ENCODE measurements at places on chromosomes 5 and 9.
A peak's percentile ranks its signal among the peaks of the same experiment; 100 is the strongest.

- no peak for DNase-seq
Observed at GRCh38 chr5:60972231-60972630, 27.2 kb downstream of the NDUFAF2 start.

DNA sequence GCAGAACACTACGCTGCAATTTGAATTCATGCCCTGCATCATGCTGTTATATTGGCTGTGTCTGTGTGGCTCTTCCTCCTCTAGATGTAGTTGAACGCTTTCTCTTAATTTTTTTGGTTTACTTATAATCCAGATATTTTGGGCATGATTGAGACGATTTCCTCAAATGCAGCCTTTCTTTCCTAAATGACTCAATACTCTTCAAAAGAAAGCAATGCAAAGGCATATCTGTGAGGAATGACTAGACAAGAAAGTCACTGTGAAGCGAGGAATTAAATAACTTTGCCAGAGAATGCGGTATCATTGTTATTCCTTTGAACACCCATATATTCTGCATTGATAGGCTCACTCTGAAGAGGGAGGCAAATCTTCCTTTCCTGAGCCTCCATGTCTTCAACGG lies 152.8 kb downstream of the YIPF5 start:
- DNase-seq: no peak

- DNase-seq: no peak
Observed at GRCh38 chr5:58759745-58760144, 176.9 kb downstream of the RAB3C start.

DNA sequence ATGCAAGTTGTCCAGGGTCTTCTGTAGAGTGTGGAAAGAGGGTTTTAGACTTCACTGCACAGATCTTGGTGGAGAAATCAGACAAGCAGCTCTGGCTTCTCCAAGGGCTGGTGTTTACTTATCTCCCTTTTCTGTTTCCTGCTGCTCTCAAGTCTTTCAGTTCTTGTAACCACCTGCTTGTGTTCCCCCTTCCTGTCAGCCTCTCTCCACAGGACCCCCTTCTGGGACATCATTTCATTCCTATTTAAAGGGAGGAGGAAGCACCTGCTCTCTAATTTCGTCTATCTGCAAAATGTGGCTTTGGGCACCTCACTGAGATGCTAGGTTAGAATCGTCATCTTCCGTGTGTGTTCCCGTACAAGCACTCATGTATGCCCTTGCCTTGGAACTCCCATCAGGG lies 636.2 kb downstream of the MTRR start:
- DNase-seq: no peak

DNA sequence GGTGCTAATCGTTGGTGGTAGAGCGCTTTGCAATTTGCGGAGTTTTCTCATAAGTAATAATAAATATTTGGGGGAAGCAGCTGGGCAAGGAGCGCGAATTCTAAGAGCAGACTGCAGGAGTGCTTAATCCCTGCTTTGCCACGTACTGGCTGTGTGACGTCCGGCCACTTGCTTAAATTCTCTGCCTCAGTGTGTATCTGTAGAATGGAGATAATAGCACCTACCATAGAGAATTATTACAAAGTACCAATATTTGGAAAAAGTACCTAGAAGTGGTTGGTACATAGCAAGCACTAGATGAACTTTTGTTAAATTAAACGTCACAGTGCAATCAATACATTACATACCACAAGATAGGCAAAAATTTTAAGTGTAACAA lies 598 bp upstream of the TMED7 start:
- peak; percentile 22 for DNase-seq

DNA sequence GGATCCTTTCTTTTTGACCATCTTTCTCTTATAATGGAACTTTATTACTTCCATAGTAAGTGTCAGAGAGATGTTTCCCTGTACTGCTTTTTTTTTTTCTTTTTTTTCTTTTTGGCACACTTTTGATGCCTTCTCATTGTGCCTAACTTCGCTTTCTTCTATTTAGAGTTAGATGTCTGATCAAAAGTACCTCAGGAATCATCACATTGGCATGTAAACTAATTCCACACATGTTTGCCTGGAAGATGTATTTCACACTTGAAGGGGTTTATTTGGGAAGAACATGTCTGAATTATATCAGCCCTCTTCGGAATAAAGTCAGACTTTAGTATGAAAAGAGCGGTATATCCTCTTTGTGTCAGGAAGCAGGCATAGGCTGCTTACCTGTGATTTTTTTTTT lies 35.1 kb downstream of the SMARCA2 start:
- DNase-seq: no peak

GRCh38 chr5:172479784-172480115 lies 25.4 kb upstream of the SH3PXD2B start:
- no peak for DNase-seq

DNA sequence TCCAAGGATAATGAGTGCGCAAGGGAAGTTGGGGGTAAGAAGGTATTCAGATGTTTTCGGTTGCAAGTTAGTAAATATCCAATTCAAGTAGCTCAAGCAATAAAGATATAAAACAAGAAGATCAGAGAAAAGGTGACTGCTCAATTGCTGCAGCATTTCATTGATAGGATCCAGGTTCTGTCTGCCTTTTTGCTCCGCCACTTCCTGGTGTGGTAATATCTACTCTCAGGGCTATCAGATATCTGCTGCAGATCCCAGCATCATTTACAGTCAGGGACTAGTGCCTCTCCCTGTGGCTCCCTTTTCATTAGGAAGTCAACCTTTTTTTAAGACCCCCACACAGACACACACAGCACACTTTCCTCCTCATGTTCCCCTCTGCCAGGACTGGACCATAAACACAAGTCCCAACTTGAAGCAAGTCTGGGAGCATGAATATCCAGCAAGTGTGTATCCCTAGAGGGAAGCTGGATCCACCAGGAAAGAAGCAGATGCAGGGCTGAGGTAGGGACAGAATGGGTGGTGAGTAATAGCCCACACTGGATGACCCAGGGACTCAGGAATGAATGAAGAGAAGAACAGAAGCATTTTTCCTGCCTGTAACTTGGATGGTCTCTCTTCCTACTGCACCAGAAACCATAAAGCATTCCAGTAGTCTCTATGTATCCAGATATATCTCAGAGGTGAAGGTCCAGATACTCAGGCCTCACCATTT lies 53.7 kb downstream of the ZNF622 start:
- no peak for DNase-seq

- DNase-seq: no peak
Observed at GRCh38 chr5:132019337-132019736, 7.9 kb upstream of the ACSL6 start.

DNA sequence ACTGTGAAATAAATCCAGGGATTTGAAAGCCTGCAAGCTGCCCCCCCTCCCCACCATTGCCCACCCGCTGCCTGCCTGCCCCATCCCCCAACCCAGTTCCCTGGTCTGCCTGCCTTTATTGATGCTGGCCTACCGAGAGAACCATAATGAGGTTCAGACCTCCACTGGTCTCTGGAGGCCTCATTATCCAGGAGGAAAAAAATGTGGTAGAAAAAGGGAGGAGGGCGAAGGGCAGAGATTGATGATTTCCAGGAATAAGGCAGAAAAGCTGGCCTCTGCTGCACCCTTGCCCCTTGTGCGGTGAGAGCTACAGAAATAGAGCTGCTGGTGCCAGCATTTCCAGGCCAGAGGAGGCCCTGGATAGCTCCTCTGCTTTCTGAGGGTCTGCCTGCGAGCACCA lies 216.1 kb downstream of the PAPPA start:
- DNase-seq: no peak

DNA sequence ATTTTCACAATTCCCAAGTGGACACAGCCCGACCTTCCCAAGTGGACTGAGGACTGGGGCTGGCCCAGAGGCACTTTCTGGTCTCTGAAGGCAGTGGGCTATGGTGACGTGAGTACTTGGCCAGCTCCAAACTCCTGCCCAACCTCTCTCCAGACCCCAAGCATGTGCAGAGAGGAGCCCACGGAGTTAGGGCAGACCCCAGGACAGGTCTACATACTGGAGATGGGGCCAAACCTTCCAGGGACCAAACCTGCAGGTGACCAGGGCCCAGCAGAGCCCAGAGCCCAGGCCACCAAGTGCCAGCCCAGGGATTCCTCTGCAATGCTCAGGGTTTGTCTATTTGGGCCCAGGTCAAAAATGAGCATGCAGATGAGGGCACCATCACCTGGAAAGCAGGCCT lies 15.3 kb downstream of the BRD3 start:
- no peak for DNase-seq

DNA sequence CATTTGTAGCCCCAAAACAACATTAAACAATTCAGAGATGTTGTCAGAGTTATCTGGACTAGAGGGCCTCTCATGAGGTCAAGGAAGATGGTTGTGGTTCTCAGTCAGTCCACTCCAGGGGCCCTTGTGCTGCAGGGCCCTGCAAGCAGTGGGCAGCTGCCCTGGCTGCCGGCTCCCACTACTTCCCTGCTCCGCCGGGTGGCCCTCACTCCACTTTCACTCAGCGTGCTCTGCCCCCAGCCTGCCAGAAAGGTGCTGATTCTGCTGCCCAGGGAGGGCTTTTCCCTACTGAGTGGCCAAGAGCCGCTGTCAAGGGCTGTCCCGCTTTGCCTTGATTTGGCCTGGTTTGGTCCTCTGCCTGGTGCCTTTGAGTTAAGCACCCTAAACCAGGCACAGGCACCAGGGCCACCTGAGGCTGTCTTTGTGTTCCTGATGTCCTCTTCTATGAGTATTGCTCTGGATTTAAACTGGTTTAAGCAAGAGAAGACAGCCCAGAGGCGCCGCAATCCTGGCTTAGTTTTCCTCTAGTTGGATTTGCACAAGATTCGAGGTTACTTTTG lies 117.2 kb downstream of the GADD45G start:
- no peak for DNase-seq

DNA sequence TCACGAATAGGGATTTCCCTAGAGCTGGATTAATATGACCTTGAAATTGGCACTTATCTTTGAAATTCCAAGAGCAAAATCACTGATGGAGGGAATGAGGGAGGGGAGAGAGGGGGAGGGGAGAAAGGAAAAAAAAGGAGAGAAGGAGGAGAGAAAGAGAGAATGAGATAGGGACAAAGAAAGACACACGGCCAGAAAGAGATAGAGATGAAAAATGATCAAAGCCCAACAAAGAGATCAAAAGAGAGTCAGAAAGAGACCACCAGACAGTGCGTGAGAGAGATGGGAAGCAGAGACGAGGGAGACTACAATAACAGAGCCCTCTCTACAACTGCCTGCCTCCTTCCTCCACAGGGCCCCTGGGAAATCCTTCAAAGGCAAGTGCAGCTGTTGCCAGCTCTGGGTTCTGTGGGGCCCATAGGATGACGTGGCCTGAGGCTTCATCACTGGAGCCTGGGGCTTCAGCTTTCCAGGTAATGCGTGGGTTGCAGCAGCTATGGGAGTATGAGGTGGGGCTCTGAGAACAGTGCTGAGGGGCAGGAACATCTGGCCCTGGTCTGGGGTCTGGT lies 58.3 kb upstream of the SHB start:
- no peak for DNase-seq

DNA sequence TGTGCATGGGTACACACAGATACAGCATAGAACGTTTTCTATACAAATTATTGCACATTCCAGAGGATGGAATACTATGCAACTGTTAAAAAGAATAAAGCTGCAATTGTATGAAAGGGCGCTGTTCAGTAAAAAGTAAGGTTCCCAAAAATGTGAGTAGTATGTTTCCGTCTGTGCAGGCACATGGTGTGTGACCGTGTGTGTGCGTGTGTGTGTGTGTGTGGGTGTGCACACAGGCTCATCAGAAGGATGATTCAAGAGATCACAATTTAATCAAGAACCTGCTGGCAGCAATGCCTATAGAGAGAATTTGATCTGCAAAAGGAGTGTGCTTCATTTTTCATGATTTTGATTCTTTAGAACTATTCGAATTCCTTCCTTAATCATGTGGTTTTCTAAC lies 76.3 kb downstream of the SEMA4D start:
- DNase-seq: no peak

- DNase-seq: no peak
Observed at GRCh38 chr9:69260161-69260560, 64.9 kb upstream of the ENTREP1 start.

GRCh38 chr5:67896311-67896929 lies 319.1 kb upstream of the PIK3R1 start:
- no peak for DNase-seq

GRCh38 chr5:134175921-134176510 lies 734 bp downstream of the SKP1 start:
- no peak for DNase-seq

GRCh38 chr5:1351156-1351555 lies 6.3 kb upstream of the CLPTM1L start:
- DNase-seq: no peak

DNA sequence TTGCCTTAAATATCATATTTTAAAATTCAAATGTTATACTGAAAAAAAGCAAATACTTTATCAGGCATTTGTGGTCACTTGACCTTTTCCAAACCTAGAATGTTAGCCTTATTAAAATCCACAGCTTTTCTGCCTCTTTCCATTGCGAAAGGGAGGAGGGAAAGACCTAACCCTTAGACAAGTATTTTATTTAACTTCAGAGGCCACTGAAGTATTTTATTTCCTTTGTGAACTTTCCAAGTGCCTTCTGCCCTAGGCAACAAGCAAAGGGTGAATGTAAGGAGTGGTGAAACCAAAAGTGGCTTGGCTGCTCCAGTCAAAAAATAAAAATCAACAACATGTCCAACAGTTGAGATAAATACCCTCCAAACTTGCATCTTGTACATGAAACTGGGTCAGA lies 376.1 kb downstream of the EFNA5 start:
- DNase-seq: no peak

DNA sequence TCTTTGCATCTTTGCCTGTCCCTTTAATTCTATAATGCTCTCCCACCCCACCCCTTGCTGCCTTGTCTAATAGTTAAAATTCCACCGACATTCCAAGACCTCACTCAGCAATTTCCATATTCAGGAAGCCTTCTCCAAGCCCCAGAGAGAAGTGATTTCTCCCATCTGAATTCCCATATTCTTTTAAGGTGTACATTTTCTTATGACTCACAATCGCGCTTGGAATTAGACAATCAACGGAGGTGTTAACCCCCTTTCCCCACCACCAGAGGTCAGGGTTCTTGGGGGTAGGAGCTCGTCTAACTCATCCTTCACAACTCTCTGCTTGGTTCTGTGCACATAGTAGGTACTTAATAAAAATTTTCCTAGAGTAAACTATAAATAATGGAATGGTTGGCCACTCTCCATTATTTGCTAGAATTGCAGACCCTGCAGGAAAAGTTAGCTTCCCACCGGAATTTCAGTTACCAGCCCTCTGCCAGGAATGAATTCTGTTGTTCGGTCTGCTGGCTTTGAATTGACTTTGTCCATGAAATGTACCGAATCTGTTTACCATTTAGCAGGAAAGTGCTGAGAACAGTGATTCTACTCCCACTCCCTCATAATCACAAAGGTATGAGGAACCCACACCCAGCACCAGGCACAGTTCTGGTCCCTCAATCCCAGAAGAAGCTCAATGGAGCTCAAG lies 5.0 kb downstream of the KCNIP1 start:
- DNase-seq: no peak

GRCh38 chr5:33309068-33309467 lies 131.7 kb upstream of the TARS1 start:
- DNase-seq: no peak

- no peak for DNase-seq
Observed at GRCh38 chr5:71587766-71588532, 809 bp downstream of the MCCC2 start.

- no peak for DNase-seq
Observed at GRCh38 chr9:124266826-124267201, 9.1 kb downstream of the NEK6 start.
